ENCODE measurements at places on chromosomes 3 and 15.

GRCh38 chr15:92184679-92185230, 208.9 kb upstream of the ST8SIA2 start:
- no peak for DNase-seq

- peak; percentile 35 for DNase-seq
These were observed 44.5 kb downstream of the NOX5 start for GRCh38 chr15:69058830-69059556.

- DNase-seq, result no peak
These were observed 790 bp downstream of the PARP14 start for GRCh38 chr3:122681284-122681973.

- no peak for DNase-seq
These were observed 82.1 kb upstream of the POMGNT2 start for GRCh38 chr3:43187836-43188479.

DNA sequence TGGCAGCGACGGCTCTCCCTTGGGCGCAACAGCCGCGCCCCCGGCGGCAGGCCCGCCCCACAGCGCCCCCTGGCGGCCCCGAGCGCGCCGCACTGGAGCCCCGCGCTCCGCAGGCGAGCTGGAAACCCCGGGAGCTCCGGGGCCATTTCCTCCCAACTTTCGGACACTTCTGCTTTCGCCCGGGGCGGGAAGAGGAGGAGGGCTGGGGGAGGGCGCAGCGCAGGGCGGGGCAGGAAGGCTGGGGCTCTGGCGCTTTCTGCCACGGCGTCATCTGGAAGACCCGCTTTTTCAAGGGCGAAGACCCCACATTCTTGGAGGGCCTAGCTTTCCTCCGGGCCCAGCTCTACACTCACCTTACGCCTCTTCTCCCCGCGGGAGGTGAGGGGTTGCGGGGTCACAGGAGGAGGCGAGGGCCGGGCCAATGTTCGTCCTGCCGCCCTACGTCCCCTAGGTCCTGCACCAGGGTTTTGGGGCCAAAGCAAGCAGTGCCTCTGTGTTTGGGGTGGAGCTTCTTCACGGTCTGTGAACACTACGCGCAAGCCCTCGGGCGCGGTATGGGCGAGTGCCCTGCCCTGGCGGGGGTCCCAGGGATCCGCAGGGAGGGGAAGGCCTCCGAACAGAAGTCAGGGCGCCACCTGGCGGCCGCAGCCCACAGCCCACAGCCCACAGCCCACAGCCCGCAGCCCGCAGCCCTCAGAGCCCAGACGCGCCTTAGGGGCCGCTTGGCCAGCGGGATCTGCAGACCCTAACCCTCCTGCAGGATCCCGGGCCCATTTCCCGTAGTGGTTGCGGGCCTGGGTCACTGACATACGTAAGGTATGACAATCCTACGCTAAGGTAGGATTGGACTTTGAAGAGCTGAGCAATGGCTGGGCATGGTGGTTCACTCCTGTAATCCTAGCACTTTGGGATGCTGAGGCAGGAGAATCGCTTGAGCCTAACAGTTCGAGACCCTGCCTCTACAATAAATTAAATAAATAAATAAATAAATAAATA, 31.1 kb downstream of the FOXL2 start:
- peak; percentile 69 for DNase-seq

- DNase-seq, result no peak
These were observed 72.1 kb downstream of the FOXP1 start for GRCh38 chr3:71511446-71511845.

DNA sequence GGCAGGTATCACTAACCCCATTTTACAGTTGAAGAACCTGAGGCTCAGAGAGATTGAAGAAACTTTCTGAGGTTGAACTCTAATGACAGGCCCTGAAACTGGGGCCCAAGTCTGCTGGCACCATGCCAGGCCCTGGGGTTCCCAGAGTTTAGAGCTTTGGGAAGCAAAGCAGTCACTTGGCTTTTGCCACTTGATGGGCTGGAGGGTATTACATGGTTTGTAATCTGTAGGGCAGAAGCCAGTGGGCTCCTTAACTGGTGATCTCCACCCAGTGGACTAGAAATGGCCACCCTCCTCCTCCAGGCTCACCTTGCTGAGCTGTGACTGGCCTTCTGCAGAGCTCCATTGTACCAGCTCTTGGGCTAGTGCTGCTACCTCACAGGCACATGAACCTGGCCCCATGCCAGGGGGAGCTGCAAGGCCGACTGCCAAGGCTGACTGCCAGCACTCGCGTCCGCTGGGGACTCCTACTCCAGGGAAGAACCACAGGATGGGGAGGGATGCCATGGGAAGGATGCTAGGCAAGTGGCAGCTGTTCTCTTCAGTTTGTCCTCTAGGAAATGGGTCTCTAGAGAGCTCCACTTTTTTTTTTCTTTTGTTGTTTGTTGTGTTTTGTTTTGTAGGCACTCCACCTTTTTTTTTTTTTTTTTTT, 104.8 kb downstream of the ETFA start:
- DNase-seq, result no peak

- DNase-seq, result no peak
These were observed 16.5 kb upstream of the RGMA start for GRCh38 chr15:93105485-93105884.

DNA sequence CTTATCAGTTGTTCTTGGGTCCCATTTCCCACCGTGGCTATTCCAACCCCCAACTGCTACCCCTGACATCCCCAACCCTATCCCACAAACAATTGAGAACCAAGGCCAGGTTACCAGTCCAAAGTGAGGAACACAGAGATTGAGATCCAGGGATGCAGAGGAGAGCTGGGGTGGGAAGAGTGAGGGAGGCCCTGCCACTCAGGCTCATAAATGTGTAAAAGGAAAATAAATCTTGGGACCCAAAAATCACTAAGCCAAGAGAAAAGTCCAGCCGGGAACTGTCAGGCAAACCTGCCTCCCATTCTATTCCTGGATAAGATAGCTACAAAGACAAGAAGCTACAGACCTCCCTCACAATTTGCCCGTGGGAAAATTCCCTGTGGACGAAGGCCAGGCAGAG, 101.1 kb upstream of the DLG1 start:
- DNase-seq, result no peak

GRCh38 chr15:73965094-73965757, 26.9 kb downstream of the STOML1 start:
- no peak for DNase-seq

GRCh38 chr3:430186-430585, 233.6 kb downstream of the CHL1 start:
- DNase-seq, result no peak

- no peak for DNase-seq
These were observed 3.7 kb upstream of the SLC6A6 start for GRCh38 chr3:14398797-14399106.

DNA sequence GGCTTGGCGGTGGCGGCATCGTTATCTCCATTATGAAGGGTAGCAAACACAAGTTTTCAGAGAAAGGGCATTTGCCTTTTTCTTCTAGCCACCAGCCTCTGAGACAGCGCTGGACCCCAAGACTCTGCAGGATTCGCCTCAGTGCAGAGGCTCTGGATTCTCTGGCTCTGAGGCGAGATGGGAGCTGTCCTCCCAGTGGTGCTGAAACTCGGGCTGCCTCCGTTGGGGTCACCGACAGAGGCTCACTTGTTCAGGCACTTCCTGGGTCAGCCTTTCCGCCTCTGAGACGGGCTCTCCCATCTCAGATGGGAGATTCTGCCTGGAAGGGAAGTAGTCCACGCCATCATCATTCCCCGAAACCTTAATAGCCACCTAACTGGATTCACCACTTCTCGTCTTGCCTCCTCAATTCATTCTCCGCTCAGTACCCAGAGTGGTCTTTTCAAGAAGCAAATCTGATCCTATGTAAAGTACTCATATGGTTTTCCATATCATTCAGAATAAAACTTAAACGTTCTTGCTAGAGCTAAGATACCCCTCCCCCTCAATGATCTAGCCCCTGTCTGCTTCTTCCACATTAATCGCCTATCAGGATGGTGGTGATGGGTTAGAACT, 76.9 kb downstream of the RHCG start:
- no peak for DNase-seq

Data from stimulated activated CD8-positive, alpha-beta memory T cell treated with anti-CD3 and anti-CD28 coated beads, Interleukin-12 subunit alpha, Interleukin-12 subunit beta, amount 100 ng/mL, for 4 hours (primary cell).